ENCODE measurements at places on chromosomes 2 and 18. TPM values are rescaled to one million over a fixed set of nuclear protein-coding genes. Genes with fewer than 3 reads are reported as not detected.

- DNase-seq = no peak
Observed at GRCh38 chr18:77151772-77152520, 19.4 kb upstream of the MBP start.

DNA sequence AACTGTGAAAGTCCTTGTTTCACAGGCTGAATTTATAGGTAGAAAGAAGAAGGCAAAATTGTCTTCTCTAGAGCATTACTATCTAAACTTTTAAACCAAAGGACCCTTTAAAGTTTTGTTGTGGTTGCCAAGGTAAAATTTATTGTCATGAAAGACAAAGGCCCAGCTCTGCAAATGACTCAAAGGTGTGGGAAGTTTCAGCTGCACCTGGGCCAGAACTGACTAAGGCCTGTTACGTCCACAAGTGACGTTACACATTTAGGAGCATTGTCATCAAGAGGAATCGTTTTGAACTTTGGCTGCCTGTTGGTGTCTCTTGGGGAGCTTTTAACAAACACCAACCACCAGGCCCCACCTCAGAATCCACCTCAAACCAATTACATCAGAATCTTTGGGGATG, 8.1 kb upstream of the DSC3 start:
- no peak for DNase-seq

GRCh38 chr2:173749315-173749714, 215.9 kb downstream of the SP3 start:
- peak; percentile 18 for DNase-seq

The YPEL5 gene
- 56.5 TPM for total RNA-seq
